ENCODE measurements at places on chromosomes 7 and 10. TPM values are rescaled to one million over a fixed set of nuclear protein-coding genes. Genes with fewer than 3 reads are reported as not detected.

DNA sequence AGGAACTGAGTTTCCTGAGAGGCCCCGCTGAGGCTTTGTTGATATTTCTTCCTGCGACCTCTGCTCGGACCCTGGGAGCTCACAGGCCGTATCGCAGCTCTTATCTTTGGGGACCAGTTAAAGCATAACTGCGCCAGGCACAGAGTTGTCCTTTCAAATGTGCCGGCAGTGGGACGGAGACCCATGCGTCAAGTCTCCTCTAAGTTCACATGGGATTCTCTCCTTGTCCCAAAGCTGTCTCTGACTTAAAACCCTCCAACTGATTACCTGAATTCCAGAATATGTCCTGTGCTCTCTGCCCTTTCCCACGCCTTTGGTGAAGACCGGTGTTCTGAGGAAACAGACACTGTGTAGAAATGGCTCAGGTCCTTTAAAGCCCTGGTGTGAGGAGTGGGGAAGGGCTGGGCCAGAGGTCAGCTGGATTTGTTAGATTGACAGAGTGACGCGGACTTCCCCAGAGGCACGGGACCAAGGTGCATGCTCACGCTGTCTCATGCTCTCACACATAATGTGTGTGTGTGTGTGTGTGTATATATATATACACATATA, 169.8 kb downstream of the EGFR start:
- DNase-seq: no peak
- no peak overlapping the region for H3K27ac ChIP-seq
- no peaks in the 10 kb centered on the region for H3K27me3 ChIP-seq
- no peak overlapping the region for H3K4me3 ChIP-seq

DNA sequence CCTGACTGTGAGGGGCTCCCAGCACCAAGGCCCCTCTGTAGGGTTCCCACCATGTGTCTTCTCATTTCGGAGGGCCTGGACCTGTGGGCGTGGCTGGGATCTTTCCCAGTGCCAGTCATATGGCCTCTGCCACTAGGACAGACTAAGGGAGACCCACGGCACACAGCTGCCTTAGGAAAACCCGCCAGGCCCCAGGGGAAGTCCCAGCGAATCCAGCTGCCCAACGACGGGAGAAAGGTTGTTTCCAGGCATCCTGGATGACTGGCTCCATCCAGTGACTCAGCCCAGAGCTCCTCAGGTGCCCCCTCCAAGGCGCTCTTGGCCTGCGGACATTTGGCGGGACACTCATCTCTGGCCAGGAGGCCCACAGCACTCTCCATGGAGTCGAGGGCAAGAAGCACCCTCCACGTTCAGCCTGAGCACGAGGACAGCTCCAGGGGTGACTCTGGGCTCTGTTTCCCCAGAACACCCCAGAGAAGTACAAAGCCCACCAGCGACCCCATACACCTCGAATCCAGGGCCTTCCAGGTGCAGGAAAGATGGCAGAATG, 39.9 kb downstream of the PWWP2B start:
- no peaks in the 10 kb centered on the region for H3K36me3 ChIP-seq
- DNase-seq: no peak
- H3K27me3 ChIP-seq: no peaks in the 10 kb centered on the region
- no peak overlapping the region for H3K4me3 ChIP-seq
- no peak overlapping the region for H3K27ac ChIP-seq
- peaks cover 3% of the 10 kb centered on the region for H3K4me1 ChIP-seq

- H3K36me3 ChIP-seq: no peaks in the 10 kb centered on the region
- no peak for DNase-seq
- H3K4me3 ChIP-seq: no peak overlapping the region
- peaks cover 3% of the 10 kb centered on the region for H3K27me3 ChIP-seq
- no peak overlapping the region for H3K27ac ChIP-seq
- no peaks in the 10 kb centered on the region for H3K4me1 ChIP-seq
Measured at GRCh38 chr7:26265065-26265464, 26.6 kb upstream of the SNX10 start.

TRIM50 gene
- total RNA-seq: 0.20 TPM

FFAR4 gene
- total RNA-seq: 4.9 TPM

GSDME gene
- total RNA-seq: 13.4 TPM

EPO gene
- not detected for total RNA-seq

- H3K27ac ChIP-seq: no peak overlapping the region
- H3K4me1 ChIP-seq: no peaks in the 10 kb centered on the region
- H3K36me3 ChIP-seq: no peaks in the 10 kb centered on the region
- H3K27me3 ChIP-seq: no peaks in the 10 kb centered on the region
- no peak for DNase-seq
- H3K4me3 ChIP-seq: no peak overlapping the region
Measured at GRCh38 chr7:14275356-14275755, 285.9 kb upstream of the ETV1 start.

DNA sequence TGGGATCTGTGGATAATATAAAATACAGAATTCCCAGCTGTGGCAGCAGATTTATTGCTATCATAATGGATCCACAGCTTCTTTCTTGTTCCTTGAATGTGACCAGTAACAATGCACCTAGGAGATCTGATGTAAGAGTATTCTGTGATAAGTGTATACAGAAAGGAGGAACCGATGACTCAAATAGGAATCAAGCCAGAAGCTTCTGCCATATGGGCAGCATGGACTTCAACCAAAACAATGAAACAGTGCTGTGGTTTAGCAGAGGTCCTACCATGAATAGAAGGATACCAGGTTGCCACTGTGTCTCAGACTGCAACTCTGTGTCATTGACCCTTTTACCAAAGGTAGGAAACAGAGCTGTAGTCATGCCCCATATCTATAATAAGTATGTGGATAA, 81.8 kb downstream of the PTPRZ1 start:
- no peaks in the 10 kb centered on the region for H3K27me3 ChIP-seq
- H3K4me3 ChIP-seq: no peak overlapping the region
- no peaks in the 10 kb centered on the region for H3K4me1 ChIP-seq
- no peak overlapping the region for H3K27ac ChIP-seq
- no peak for DNase-seq

DNA sequence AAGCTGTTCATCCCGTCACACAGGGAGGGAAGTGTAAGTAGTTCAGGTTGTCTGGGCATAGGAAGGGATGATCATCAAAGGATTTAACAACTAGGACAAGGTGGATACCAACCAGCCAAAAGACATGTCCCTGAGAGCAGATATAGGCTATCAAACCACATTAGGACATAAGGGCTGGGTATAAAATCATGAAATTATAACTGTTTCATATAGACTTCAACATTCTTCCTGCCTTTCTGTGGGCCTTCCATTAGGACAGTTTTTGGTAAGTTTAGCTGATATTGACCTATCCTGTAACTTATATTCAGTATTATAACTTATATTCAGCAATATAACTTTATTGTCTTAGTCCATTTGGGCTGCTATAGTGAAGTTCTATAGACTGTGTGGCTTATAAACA, 190.9 kb downstream of the PAXIP1 start:
- no peaks in the 10 kb centered on the region for H3K27me3 ChIP-seq
- DNase-seq: no peak
- no peak overlapping the region for H3K4me3 ChIP-seq
- H3K4me1 ChIP-seq: no peaks in the 10 kb centered on the region

DNA sequence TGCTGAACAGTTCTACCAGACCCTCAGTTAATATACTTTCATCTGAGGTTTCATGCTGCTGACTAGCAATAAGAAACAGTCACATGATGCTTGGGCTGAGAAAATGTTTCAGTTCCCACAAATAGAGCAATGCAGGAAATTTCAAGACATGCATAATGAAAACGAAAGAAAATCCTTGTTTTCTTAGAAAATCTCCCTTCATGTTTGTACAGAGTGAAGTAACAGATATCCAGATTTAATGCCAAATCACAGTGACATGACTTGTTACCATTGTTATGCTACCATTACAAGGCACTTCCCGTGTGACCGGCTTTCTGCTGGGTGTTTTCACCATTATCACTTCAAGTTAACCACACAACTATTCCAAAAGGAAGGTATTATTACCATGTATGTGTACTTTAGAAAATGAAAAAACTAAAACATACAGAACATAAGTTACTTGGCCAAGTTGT, 121.7 kb downstream of the DOCK4 start:
- H3K27ac ChIP-seq: peak overlapping the region; percentile 65
- H3K4me1 ChIP-seq: peaks cover 47% of the 10 kb centered on the region
- no peak for DNase-seq
- no peaks in the 10 kb centered on the region for H3K36me3 ChIP-seq
- H3K4me3 ChIP-seq: no peak overlapping the region

Measured in upper lobe of right lung (tissue), 1 donor.